ENCODE measurements at places on chromosomes 1 and 21.

GRCh38 chr1:147897029-147897752 lies 5.4 kb upstream of the GJA8 start:
- no peak for DNase-seq

GRCh38 chr1:9910076-9910422 lies at the start of gene CTNNBIP1:
Gene CTNNBIP1 (minus strand): TSS chr1:9910269. CDS start chr1:9872064, 38,205 bp downstream.
- no peak for DNase-seq

- no peak for DNase-seq
These were observed 132.4 kb downstream of the ROR1 start for GRCh38 chr1:63906047-63906704.

GRCh38 chr21:44988607-44989536 lies 49.0 kb downstream of the SLX9 start:
- DNase-seq, result no peak

DNA sequence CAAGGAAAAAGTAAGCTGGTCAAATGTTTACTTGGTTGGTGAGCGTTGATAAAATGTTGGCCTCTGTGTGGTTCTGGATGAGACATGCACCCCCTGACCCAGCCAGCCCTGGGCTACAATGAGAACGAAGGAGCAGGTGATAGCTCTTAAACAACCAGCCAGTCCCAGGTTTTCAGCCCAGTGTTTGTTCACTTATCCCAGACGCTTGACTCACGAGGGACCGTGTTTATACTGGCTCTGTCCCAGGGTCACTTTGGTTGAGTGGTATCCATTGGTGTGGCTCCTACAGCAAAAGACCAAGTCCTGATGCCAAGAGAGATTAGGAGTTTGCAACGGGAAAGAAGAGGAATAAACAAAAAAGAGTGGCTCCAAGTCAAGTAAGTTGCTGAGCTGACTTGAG lies 86.9 kb downstream of the KCNJ15 start:
- no peak for DNase-seq
